Naive thymus-derived CD4-positive, alpha-beta T cell (primary cell): ENCODE measurements at places on chromosomes 11 and 22. TPM values are rescaled to one million over a fixed set of nuclear protein-coding genes. Genes with fewer than 3 reads are reported as not detected.
A peak's percentile ranks its signal among the peaks of the same experiment; 100 is the strongest.

DNA sequence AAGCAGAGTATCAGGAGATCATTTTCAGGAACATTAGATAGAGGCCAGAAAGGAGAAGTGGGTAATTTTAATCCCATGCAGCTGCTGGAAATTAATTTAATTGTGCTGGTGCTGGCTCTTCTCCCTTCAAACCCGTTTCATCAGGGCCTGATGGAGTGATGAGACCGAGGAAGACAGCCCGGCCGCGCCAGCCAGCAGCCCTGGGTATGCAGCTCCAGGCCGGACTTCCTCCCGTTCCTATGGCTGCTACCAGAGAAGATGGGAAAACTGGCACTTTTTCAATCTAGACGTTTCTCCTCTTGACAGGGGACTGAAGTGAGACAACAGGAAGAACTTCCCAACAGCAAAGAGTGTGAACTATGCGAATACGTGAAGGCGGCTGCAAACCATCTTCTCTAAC, 24.6 kb upstream of the ZBTB16 start:
- peaks cover 3% of the 10 kb centered on the region for H3K4me1 ChIP-seq
- no peak overlapping the region for H3K4me3 ChIP-seq
- no peaks in the 10 kb centered on the region for H3K36me3 ChIP-seq

- no peak overlapping the region for H3K27ac ChIP-seq
- no peaks in the 10 kb centered on the region for H3K4me1 ChIP-seq
- no peaks in the 10 kb centered on the region for H3K27me3 ChIP-seq
- no peaks in the 10 kb centered on the region for H3K36me3 ChIP-seq
These were observed 1353.3 kb downstream of the FAM181B start for GRCh38 chr11:81380395-81380794.

GRCh38 chr11:61331651-61332050, 1.3 kb downstream of the DDB1 start:
- peaks cover 30% of the 10 kb centered on the region for H3K4me1 ChIP-seq
- H3K36me3 ChIP-seq, result peaks cover 15% of the 10 kb centered on the region
- H3K27ac ChIP-seq, result peak overlapping the region; percentile 99
- peak overlapping the region; percentile 84 for H3K4me3 ChIP-seq
- H3K27me3 ChIP-seq, result no peaks in the 10 kb centered on the region
- DNase-seq, result no peak

The ARVCF gene
- total RNA-seq, result 2.0 and 3.0 TPM in 2 replicates

DNA sequence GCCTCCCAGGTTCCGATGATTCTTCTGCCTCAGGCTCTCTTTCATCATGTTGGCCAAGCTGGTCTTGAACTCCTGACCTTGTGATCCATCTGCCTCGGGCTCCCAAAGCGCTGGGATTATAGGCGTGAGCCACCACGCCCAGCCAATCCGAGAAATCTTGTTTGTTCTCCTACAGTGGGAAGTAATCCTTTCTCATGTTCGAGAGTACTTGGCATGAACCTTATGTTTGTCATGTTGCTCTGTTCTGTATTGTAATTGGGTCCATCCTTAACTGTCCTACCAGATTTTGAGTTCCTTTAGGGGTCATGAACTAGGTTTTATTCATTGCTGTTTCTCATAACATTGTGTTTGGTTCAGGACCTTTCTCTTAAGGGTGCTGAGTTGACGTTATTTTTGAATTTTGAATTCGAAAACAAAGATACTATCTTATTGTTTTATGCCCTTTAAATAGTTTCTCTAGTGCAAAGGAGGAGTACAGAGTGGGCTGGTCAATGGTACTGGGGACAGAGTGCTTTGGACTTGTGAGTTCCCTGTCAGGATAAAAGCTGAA, 113.4 kb upstream of the RRM1 start:
- H3K27me3 ChIP-seq, result no peaks in the 10 kb centered on the region
- no peak overlapping the region for H3K4me3 ChIP-seq
- H3K4me1 ChIP-seq, result peaks cover 38% of the 10 kb centered on the region

GRCh38 chr11:127521413-127521812, 520.8 kb upstream of the KIRREL3 start:
- no peak overlapping the region for H3K4me3 ChIP-seq
- no peaks in the 10 kb centered on the region for H3K4me1 ChIP-seq
- DNase-seq, result no peak
- no peaks in the 10 kb centered on the region for H3K36me3 ChIP-seq
- H3K27me3 ChIP-seq, result no peaks in the 10 kb centered on the region
